ENCODE measurements at places on chromosomes 5 and 9.

DNA sequence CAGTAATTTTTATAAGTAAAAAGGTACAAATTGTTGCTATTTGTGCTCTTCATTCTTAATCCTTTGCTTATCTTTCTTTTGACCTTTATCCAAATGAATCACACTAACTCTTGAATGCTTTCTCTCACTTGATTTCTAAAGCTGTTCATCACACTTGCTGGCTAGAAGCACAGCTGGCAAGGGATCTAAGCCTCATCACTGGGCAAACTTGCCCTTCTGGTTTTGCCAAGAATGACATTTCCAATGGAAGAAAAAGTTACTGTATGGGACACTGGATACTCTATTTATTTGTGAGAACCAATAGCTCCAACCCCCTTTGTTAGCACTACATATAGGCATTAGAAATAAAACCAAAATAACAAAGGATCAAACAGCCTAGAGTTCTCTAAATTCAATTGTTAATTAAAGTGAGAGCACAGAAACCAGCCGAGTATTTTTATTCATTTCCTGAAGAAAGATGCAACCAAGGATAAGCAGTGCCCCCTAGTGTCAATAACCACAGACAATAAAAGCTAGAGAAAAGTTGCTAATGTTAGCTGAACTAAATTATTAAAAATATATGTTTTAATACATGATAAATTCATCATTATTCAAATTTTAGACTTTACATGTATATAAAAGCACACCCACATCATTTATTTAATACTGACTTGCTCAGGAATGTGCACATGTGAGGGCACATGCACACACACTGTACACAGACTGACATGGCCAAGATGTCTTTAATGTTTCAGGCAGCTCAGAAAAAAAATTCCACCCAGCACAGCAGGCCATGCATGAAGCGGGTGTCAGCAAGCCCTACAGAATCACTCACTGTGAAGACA, 59.8 kb upstream of the POU5F2 start:
- no peaks in the 10 kb centered on the region for H3K36me3 ChIP-seq
- DNase-seq: no peak
- H3K27me3 ChIP-seq: no peaks in the 10 kb centered on the region
- no peak overlapping the region for H3K27ac ChIP-seq
- H3K4me1 ChIP-seq: peaks cover 4% of the 10 kb centered on the region

- H3K36me3 ChIP-seq: no peaks in the 10 kb centered on the region
- no peaks in the 10 kb centered on the region for H3K4me1 ChIP-seq
- DNase-seq: no peak
- H3K4me3 ChIP-seq: no peak overlapping the region
Measured at GRCh38 chr9:68678430-68678829, 26.6 kb upstream of the PIP5K1B start.

DNA sequence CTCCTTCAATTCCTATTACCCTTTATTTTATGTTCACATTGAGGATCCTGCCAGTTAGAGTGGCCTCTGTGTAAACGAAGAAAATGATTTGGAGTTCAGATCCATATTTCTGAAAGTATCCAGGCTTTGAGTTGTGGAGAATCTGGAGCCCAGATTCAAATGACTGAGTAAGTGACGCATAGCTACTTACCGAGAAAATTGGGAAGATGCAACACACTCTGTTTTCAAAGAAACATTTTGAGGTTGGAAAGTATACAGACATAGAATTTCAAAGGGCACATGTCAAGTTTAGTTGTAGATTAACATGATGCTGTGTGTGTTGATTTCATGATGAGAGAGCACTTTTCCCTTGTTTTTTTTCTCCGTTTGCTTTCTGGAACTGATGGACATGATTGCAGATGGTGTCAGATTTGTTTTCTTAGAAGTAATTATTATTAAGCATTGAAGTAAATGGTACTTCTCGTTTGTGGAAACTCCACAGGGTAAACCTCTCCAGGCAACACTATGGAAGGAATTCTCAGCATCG, 148.1 kb downstream of the KDM4C start:
- H3K27ac ChIP-seq: no peak overlapping the region
- H3K4me1 ChIP-seq: no peaks in the 10 kb centered on the region
- no peak overlapping the region for H3K4me3 ChIP-seq
- H3K27me3 ChIP-seq: no peaks in the 10 kb centered on the region
- no peaks in the 10 kb centered on the region for H3K36me3 ChIP-seq

DNA sequence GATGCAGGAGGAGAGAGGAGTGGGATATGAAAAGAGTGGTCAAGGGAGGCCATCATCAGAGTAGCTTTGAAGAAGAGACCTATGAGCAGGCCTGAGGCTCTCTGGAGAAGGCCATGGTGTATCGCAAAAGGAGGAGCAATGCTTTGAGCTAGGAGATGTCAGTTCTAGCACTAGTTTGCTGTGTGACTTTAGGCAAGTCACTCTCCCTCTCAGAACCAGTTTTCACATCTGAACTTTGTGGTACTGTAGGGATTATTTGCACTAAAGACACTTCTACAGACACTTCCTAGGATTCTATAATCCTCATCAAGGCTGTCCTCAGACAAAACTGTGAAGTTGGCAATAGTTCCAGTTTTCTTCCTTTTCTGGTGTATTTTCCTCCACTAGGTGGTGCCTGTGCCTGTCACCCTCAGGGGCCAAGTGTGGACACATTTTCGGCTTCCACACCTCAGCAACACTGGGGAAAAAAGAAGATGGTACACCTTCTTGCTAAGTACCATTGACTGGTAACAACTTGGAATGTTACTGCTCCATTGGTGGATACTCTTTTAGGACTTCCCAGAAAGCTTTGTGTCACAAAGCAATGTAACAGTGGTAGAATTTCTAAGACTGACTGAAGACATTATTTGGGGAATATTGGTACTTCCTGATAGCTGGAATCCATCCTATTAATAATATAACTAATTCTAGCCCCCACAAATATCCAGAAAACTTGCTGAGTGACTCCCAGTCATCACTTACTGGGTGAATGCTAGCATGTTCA, 9.9 kb downstream of the PAPPA start:
- no peaks in the 10 kb centered on the region for H3K27me3 ChIP-seq
- H3K4me1 ChIP-seq: no peaks in the 10 kb centered on the region
- no peaks in the 10 kb centered on the region for H3K36me3 ChIP-seq
- H3K4me3 ChIP-seq: no peak overlapping the region
- H3K27ac ChIP-seq: no peak overlapping the region
- DNase-seq: no peak

- H3K27me3 ChIP-seq: no peaks in the 10 kb centered on the region
- no peaks in the 10 kb centered on the region for H3K36me3 ChIP-seq
- H3K27ac ChIP-seq: no peak overlapping the region
Measured at GRCh38 chr5:163790497-163790896, 285.1 kb downstream of the MAT2B start.

- no peaks in the 10 kb centered on the region for H3K36me3 ChIP-seq
- no peaks in the 10 kb centered on the region for H3K27me3 ChIP-seq
- no peak for DNase-seq
Measured at GRCh38 chr9:126132746-126133145, 193.9 kb upstream of the MVB12B start.

- H3K36me3 ChIP-seq: no peaks in the 10 kb centered on the region
- no peaks in the 10 kb centered on the region for H3K4me1 ChIP-seq
- no peak overlapping the region for H3K27ac ChIP-seq
- no peak for DNase-seq
Measured at GRCh38 chr5:4089087-4089486, 493.5 kb downstream of the IRX1 start.

DNA sequence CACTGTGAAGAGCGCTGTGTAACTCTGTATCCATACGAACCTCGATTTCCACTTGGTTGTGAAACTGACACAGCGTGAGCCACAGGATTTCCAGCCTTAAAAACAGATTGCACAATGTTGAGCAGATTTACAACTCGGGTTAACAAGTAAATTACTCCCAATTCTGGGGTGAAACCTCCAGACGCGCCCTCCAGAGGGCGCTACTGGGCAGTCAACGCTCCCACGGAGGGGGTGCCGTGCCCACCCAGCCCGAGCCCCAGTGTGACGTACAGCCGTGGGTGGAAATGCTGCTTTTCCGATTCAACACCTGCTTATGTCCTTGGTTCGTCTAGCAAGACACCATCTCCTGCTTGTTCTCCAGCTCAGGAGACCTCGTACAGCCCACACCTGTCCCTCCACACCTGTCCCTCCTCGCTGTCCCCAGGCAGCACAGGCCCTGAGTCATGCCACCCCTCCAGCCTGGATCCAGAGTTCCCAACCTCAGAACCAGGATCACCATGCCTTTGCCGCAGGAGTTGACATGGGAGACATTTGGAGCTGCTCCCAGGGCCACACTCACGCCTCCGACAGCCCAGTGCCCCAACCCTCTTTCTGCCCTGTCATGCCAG, 34.4 kb upstream of the SLC6A3 start:
- H3K4me3 ChIP-seq: no peak overlapping the region
- no peaks in the 10 kb centered on the region for H3K27me3 ChIP-seq
- H3K4me1 ChIP-seq: no peaks in the 10 kb centered on the region
- no peak overlapping the region for H3K27ac ChIP-seq

GRCh38 chr5:64341340-64341739, 164.5 kb upstream of the RGS7BP start:
- no peaks in the 10 kb centered on the region for H3K27me3 ChIP-seq
- no peak for DNase-seq
- H3K36me3 ChIP-seq: no peaks in the 10 kb centered on the region
- H3K27ac ChIP-seq: no peak overlapping the region
